ENCODE measurements at places on chromosomes 7 and 10.

- DNase-seq: no peak
Observed at GRCh38 chr7:123972045-123972444, 47.0 kb downstream of the SPAM1 start.

DNA sequence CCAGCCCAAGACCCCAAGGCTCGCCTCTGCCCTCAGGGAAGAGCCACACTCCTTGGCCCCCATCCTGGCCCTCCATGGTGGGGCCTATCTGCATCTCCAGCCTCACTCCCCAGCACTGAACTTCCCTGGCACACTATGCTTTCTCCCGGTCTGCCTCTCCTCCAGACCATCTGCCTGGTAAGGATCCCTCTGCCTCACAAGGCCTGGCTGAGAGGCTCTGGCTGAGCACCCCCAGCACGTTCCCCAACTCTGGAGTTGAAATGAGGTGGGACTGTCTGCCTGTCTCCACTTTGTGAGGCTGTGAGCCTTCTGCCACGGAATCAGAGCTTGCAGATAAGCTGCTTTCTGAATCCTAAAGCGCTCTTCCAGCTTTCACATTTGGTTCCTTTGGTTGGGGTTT lies 220.7 kb downstream of the TNS3 start:
- no peak for DNase-seq

DNA sequence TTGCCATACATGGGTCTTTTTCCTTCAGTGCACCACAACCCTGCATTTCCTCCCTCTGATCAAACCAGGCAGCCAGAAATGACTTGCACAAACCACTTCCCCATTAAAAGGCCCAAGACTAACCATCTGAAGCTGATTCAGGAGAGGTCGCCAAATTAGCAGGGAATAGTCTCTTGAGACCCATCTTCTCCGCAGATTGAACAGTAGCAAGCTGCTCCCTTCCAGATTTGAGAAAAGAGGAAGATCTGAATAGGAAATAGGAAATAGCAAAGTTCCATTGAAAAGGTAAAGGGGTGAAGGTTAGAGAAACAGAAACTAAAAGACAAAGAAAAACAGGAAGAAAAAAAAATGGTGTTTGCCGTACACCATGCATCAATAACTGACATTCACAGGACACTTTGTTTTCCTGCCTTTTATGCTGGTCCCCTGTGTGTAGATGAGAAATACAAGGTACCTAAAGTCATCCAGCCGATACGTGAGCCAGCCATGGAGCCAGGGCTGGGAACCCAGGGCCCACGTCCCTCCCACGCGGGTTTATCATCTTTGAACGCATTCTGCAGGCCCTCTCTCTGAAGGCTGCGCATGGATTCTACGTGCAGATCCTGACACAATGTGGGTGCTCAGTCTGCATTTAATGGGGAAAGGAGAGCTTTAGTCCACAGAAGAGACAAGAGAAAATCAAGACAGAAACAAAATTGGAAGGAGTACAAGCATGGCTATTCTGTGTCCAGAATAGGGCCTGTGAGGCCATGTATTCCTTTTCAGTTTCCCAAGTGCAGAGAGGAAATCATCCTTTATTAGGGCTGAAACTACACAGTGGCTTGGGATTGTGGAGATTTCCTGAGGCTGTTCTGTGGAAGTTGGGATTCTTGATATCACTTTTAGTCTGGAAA lies 268.4 kb upstream of the NPVF start:
- DNase-seq: no peak

GRCh38 chr10:30438021-30438850 lies 4.3 kb downstream of the MAP3K8 start:
- DNase-seq: peak; percentile 11

DNA sequence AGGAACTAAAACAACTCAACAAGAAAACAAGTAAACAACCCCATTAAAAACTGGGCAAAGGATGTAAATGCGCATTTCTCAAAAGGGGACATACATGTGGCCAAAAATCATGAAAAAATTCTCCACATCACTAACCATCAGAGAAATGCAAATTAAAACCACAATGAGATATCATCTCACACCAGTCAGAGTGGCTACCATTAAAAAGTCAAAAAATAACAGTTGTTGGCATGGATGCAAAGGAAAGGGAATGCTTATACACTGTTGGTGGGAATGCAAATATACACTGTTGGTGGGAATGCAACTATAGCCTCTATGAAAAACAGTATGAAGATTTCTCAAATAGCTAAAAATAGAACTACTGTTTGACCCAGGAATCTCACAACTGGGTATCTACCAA lies 60.0 kb upstream of the LANCL2 start:
- DNase-seq: no peak

GRCh38 chr7:77531038-77531437 lies 6.1 kb upstream of the PTPN12 start:
- no peak for DNase-seq

- DNase-seq: no peak
Observed at GRCh38 chr7:132134814-132135445, 441.3 kb downstream of the PLXNA4 start.

GRCh38 chr7:41277561-41277960 lies 425.3 kb downstream of the INHBA start:
- DNase-seq: no peak

DNA sequence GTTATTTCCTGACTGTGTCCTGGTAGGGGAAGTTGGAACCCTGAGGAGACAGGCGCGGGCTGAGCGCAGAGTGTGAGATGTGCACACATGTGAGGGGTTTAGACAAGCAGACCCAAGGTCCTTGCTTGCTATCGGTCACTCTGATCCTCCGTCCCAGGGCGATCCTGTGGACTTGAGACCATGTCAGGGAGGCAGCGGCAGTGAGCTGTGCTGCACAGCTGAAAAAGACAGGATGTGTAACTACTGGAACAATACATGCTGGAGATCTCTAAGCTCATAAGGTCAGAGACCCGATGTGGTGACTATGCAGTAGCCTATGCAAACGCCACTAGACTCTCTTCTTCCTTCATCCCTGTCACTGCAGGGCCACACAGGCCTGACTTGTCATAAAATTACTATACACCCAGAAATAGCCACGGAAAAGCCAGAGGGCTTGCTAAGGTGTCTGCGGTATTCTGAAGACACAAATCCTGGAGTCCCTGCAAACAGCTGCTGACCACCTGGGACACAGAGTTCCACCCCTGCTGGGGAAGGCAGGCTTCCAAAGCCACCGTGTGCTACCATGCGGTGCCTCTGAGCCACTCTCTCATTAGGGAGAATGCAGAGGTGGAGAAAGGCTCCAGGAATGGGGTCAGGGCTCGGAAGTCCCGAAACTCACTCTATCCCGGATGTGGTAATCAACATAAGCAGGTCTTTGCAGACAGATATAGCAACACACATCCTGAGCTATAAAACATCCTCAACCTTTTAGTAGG lies 91.1 kb upstream of the DDC start:
- DNase-seq: no peak

- no peak for DNase-seq
Observed at GRCh38 chr10:5147981-5148677, 36.8 kb downstream of the AKR1C8 start.

- no peak for DNase-seq
Observed at GRCh38 chr7:6646465-6646864, 9.3 kb downstream of the ZNF316 start.

DNA sequence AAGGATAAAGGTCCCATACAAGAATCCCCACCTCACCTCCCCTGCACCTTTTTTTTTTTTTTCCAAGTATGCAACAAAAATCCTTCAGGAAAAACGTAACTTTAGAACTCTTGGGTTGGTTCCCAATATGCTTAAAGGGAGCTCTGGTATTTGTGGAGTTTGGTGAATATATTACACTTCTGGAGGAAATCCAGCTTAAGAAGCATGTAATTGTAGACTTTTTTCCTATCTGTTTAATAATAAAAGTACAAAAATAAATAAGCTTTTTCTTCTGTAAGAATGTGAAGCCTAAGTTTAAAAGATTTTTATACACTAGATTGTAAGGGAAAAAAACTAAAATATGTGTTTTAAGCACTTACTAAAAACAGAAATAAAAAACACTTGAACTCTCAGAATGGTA lies 102.3 kb downstream of the SORBS1 start:
- DNase-seq: no peak

DNA sequence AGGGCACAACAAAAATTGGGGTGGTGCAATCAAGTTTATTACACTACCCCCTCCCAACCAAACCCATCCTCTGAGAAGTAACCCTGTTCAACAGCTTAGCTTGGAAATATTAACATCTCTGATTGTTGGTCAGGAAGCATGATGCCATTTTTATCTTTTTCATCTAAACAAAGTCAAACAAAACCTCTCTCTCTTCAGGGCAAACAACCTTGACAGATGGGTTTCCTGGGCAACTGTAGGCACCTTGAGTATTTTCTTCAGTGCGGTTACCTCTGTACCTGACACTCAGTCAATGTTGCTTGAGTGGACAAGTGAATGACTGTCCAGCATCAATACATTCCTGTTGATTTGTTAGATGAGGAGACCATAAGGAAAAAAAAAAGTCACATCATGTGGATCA lies 183.6 kb downstream of the NRP1 start:
- DNase-seq: no peak

DNA sequence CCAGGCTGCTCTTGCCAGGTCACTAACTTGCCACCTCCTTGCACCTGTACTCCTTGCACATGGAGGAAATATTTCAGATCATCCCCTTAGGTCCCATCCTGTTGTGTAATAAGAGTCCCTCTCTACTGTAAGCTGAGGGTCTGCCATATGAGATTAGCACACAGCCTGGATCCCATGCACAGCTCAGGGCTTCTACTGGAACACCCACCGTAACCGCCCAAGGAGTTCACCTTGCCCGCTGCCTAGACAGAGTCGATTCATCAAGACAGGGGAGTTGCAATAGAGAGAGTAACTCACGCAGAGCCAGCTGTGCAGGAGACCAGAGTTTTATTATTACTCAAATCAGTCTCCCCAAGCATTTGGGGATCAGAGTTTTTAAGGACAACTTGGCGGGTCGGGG lies 694.4 kb upstream of the C7orf33 start:
- no peak for DNase-seq

DNA sequence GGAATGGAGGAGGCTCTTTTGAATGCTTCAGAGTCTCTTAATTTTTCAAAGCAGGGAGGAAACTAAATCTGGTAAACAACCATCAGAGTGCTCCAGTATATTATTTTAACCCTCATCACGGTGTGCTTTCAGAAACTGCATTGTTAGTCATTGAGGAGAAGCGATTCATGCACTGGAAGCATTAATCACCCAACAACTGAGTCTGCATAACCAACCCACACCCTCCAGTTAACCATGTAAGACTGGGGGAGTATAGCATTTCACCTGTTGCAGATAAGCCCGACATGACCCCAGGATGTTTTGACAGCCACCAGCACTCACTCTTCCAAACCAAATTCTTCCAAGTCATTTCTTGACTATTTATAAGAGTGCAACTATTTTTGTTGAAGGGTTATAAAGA lies 257.6 kb downstream of the GATA3 start:
- DNase-seq: no peak

- peak; percentile 28 for DNase-seq
Observed at GRCh38 chr7:113026941-113027340, 59.7 kb downstream of the GPR85 start.

GRCh38 chr7:21944616-21945453 lies 864 bp downstream of the CDCA7L start:
- DNase-seq: peak; percentile 8

DNA sequence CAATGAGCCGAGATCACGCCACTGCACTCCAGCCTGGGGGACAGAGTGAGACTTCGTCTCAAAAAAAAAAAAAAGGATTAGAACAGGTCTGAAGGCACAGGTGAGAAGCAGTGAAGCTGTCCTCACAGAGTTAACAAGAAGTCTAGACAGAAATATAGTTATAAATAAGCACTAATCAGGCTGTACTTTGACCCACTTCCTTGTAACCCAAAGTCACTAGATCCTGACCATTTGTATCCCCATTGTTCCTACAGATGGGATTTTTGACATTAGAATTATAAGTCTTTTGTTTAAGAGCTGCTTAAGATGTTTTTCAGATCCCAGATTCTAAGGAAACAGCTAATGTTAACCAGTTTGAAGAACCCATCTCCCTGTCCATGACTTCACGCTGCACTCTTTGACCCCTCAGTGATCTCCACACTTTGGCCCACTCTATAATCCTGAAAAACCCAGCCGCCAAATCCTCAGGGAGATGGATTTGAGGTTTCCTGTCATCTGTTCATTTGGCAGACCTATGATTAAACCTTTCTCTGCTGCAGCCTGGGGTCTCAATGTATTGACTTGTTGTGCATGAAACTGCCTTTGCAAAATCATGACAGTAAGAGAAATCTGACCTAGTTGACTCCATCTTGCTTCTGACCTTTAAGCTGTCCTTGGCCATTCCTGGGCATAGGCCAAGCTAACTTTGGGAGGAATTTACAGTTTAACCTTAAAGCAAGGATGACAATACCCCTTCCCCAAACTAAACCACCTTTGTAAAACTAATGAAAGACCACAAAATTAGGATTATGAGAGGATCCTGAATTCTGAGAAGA lies 11.4 kb downstream of the SSMEM1 start:
- no peak for DNase-seq

- DNase-seq: no peak
Observed at GRCh38 chr10:125479059-125479458, 203.9 kb downstream of the TEX36 start.

GRCh38 chr7:20459419-20459818 lies 128.7 kb downstream of the ITGB8 start:
- DNase-seq: no peak

DNA sequence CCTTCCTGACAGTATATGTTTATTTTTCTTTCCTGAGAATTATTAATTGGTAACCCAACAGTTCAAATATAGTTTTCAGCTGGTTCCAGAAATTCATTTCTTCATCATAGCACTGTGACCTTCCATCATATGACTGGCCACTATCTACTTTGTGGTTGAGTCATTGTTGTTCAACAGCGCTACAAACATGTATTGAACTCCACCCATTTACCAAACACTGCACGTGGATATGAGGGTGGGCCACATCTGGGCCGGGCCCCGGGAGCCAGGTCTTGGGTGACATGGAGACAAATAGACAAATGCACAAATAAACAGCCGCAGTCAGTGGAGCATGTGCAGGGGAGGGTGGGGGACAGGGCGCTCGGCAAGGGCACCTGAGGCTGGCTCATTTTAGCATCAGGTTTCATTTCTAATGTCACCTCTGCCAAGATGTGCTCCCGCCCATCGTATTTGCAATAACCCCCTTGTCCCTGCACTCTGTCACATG lies 24.0 kb upstream of the EEPD1 start:
- DNase-seq: no peak

GRCh38 chr10:64726466-64726865 lies 1205.3 kb downstream of the REEP3 start:
- no peak for DNase-seq
